ENCODE measurements at places on chromosomes 16 and 17.

- no peak for DNase-seq
These were observed 1049.1 kb upstream of the GOT2 start for GRCh38 chr16:59783191-59783590.

- no peak for DNase-seq
These were observed 19.0 kb downstream of the C16orf96 start for GRCh38 chr16:4574919-4575705.

- DNase-seq: no peak
These were observed 2.1 kb downstream of the RAB40C start for GRCh38 chr16:591892-592517.

- DNase-seq: no peak
These were observed 7.0 kb downstream of the VAC14 start for GRCh38 chr16:70793851-70794502.

DNA sequence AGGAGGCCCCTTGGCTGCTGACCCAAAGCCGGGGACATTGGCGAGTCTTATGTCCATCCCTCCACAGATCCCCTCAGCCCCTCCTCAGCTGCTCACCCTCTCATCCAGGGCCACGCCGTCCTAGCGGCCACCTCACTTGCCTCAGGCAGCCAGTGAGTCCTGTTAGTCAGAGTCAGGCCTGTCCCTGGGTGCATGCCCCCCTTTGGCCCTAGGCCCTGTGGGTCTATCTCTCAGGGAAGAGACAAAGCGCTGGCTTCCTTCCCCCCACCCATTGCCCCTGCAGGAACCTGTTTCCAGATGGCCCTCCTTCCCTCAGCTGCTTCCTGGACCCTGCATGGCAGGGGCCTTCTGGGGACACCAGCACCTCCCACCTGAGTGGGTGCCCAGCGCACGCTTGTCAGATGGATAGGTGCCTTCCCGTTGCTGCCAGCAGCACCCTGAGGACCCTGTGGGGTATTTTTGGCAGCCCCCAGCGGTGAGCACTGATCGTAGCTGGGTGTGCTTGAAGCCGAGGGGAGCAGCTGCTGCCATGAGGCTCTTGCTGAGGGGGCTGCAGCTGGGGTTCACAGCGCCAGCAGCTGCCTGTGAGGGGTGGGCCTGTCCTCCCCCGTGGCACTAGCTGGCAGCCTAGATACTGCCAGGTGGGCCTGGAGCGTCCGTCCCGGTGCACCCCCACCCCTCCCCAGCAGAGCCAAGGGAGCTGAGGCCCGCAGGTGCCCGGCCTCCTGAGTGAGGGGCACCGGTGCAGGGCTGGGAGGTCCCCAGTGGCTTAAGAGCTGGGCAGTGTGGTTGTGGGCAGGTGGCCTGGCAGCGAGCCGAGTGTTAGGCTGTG is 8.4 kb downstream of the DBNDD1 start:
- DNase-seq: no peak

DNA sequence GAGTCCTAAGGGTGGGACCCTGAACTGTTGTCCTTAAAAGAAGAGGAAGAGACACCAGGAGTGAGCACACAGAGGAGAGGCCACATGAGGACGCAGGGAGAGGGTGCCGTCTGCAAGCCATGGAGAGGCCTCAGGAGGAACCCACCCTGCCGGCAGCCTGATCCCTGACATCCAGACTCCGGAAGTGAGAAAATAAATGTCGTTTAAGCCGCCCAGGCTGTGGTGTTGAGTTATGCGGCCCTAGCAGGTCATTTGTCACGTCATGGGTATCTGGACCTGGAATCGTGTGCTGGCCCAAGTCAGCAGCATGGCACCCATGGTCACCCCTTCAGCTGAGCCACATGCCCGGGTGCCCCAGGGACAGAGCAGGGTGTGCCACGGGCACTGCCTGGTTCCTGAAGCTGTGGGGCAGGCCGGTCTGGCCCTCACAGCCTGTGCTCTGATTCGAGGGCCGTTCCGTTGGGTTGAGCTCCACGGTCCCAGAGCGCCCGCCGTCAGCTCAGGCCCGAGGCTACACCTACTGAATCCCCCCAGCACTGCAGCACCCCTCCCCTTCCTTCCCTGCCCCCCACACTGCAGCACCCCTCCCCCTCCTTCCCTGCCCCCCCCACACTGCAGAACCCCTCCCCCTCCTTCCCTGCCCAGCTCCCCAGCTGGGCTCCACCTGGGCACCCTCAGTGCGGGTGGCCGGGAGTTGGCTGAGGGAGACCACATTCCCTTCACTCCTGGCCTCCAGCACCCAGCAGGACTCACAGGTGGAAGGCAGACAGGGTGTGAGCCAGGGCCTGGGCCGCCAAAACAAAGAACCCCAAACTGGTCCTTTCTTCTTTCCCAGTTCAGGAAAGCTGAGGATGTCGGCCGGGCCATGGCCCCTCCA is 2.7 kb upstream of the CCDC57 start:
- no peak for DNase-seq

DNA sequence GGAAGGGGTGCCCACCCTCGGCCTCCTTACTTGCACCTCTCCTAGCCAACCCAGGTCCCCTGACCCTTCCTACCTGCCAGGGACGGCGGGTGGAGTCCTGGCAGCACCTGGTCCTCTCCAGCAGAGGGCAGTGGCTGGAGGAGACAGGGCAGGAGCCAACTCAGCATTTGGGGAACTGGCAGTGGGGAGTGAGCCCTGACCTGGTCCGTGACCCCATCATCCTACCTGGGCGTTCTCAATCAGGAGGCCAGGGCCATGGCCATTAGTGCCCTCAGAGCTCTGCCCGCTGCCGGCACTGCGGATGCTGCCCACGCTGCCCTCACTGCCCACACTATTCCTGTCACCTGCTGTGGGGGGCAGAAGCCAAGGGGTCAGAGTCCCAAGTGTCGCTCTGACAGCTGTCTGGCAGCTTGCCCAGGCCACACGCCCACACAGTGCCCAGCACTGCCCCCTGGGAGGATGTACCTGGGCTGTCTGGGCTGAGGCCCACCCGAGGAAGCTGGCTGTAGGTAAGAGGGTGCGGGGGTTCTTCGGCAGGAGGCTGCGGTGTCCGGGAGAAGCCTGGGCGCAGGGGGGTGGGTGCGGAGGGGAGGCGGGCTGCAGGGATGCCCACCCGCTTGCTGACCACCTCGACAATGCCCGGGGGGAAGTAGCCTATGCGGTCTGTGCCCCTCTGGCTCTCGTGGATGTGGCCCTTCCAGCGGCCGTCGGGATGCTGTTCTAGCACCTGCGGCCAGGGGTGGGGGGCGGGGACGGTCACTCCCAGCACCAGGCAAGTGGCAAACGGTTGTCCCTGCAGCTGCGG is 10.8 kb downstream of the CASKIN2 start:
- DNase-seq: peak; percentile 18
